ENCODE measurements at places on chromosomes 4 and X.

DNA sequence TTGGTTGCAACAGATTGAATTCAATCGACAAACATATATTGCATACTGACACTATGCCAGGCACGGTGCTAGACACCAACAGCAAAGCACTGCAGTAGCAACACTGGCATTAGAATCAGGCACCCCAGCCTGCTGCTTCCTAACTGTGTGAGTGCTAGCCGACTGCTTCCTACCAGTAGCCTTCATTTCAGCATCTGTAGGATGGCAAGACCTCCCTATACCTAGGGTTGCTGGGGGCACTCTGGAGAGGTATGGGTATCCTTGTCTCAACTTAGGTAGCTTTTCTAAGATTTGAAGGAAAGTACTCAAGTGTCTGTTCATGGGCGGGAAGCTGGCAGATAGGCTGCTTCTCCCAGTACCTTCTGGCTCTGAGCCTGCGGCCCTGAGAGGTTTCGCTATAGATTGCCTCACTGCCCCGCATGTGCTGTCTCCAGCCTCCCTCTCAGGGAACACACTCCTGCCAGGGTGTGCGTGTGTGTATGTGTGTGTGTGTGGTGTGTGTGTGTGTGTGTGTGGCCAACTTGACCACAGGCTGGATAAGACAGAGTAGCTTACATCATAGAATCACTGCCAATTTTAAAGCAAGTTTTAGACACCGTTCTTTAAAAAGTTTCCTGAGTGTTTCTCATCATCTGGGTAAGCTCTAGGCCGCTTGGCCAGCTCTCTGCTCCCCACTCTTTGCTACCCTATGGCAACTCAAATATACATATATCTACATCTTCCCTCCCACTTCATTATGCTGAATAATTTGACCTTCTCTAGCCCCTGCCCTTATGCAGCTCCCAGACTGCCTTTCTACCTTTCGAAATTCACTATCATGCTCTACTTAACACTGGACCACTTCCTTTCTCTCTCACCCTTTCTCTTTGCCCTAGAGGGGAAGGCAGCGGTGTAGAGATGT is 97.0 kb upstream of the PJA1 start:
- DNase-seq: no peak

GRCh38 chrX:36083256-36083655 is 163.7 kb downstream of the CFAP47 start:
- DNase-seq: no peak

DNA sequence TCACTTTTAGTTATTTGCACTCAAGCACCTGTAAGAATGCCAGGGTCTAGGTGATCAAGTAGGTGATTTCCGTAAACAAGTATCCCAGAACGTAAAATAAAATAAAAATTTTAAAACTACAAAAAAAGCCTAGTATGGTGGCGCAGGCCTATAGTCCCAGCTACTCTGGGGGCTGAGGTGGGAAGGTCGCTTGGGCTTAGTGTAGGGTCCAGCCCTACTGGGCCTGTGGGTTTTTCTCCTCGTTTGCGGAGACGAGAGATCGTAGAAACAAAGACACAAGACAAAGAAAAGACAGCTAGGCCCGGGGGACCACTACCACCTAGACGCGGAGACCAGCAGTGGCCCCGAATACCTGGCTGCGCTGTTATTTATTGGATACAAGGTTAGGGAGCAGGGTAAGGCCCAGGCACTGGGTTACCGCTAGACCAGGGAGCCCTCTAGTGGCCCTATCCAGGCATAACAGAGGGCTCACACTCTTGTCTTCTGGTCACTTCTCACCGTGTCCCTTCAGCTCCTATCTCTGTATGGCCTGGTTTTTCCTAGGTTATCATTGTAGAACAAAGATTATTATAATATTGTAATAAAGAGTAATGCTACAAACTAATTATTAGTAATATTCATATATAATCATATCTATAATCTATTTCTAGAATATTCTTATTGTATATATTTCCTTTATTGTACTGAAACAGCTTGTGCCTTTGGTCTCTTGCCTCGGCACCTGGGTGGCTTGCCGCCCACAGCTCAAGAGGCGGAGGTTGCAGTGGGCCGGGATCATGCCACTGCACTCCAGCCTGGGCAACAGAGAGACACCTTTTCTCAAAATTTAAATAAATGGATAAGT is 38.4 kb downstream of the SAGE1 start:
- peak; percentile 28 for DNase-seq

GRCh38 chr4:111717921-111718320 is 427.3 kb upstream of the FAM241A start:
- DNase-seq: no peak

- no peak for DNase-seq
These were observed 82.2 kb downstream of the STOX2 start for GRCh38 chr4:183986971-183987946.

- no peak for DNase-seq
These were observed 278.5 kb upstream of the UGT8 start for GRCh38 chr4:114320126-114320525.

- DNase-seq: no peak
These were observed 377.5 kb downstream of the CENPC start for GRCh38 chr4:67167849-67168248.

Data from CD4-positive, alpha-beta T cell treated with Interleukin-15 for 4 hours (primary cell).